Purkinje cell (primary cell): ENCODE measurements at places on chromosomes 4 and X. TPM values are rescaled to one million over a fixed set of nuclear protein-coding genes. Genes with fewer than 3 reads are reported as not detected.

Gene NXF2B
- not detected in 2 replicates for polyA plus RNA-seq

Gene USP26
- not detected in 2 replicates for polyA plus RNA-seq

Gene NDNF
- polyA plus RNA-seq: 4.0 and 12.4 TPM in 2 replicates

Gene SULT1E1
- not detected in 2 replicates for polyA plus RNA-seq

Gene COX7B2
- polyA plus RNA-seq: not detected in 2 replicates

Gene CNGA1
- 0.46 TPM in 1 of 2 replicates, not detected in the other for polyA plus RNA-seq

Gene SORBS2
- polyA plus RNA-seq: 0.74 and 24.5 TPM in 2 replicates

Gene MSANTD1
- 0.11 and 0.41 TPM in 2 replicates for polyA plus RNA-seq

Gene DCLK2
- 5.3 and 8.5 TPM in 2 replicates for polyA plus RNA-seq

Gene RNF128
- polyA plus RNA-seq: 9.4 and 13.6 TPM in 2 replicates

Gene STPG2
- 0.24 and 0.30 TPM in 2 replicates for polyA plus RNA-seq

Gene HPGDS
- 2.2 TPM in 1 of 2 replicates, not detected in the other for polyA plus RNA-seq

Gene TMEM255A
- 142 and 168 TPM in 2 replicates for polyA plus RNA-seq

Gene TMEM47
- polyA plus RNA-seq: 8.2 and 9.3 TPM in 2 replicates

Gene HSD17B13
- polyA plus RNA-seq: 0.31 and 1.1 TPM in 2 replicates

Gene SPARCL1
- 209 and 469 TPM in 2 replicates for polyA plus RNA-seq

Gene HS3ST1
- polyA plus RNA-seq: 2.4 and 6.5 TPM in 2 replicates

Gene MTCP1
- polyA plus RNA-seq: 14.8 and 44.3 TPM in 2 replicates

Gene OPN1LW
- polyA plus RNA-seq: not detected in 2 replicates

Gene CRMP1
- 165 and 182 TPM in 2 replicates for polyA plus RNA-seq

Gene EIF1AX
- polyA plus RNA-seq: 133 and 157 TPM in 2 replicates

Gene MID1
- 33.6 and 45.1 TPM in 2 replicates for polyA plus RNA-seq

Gene RENBP
- polyA plus RNA-seq: not detected in 2 replicates

Gene UGT2B10
- not detected in 2 replicates for polyA plus RNA-seq

Gene XG
- polyA plus RNA-seq: not detected in 2 replicates

Gene ZNF711
- 24.8 and 26.3 TPM in 2 replicates for polyA plus RNA-seq

Gene EDA
- polyA plus RNA-seq: 0.52 and 3.0 TPM in 2 replicates

Gene RHOXF1
- 1.8 TPM in 1 of 2 replicates, not detected in the other for polyA plus RNA-seq

Gene FRMD7
- polyA plus RNA-seq: not detected in 2 replicates

Gene PABPC1L2A
- polyA plus RNA-seq: 2.1 TPM in 1 of 2 replicates, not detected in the other

Gene HTATSF1
- polyA plus RNA-seq: 56.2 and 59.9 TPM in 2 replicates

Gene OTC
- polyA plus RNA-seq: 0.15 TPM in 1 of 2 replicates, not detected in the other

Gene TECRL
- not detected in 2 replicates for polyA plus RNA-seq

Gene PCDH19
- polyA plus RNA-seq: 6.9 and 8.8 TPM in 2 replicates

Gene NAT8L
- polyA plus RNA-seq: 3.7 and 6.3 TPM in 2 replicates

Gene EFHC2
- 3.7 and 8.3 TPM in 2 replicates for polyA plus RNA-seq

Gene APEX2
- 1.5 and 2.0 TPM in 2 replicates for polyA plus RNA-seq

Gene RAI2
- 0.73 and 1.9 TPM in 2 replicates for polyA plus RNA-seq

Gene PDCL2
- polyA plus RNA-seq: not detected in 2 replicates

Gene UPF3B
- polyA plus RNA-seq: 22.8 and 32.9 TPM in 2 replicates

Gene ETNPPL
- 5.8 and 7.5 TPM in 2 replicates for polyA plus RNA-seq

Gene FBXL5
- polyA plus RNA-seq: 78.3 and 88.2 TPM in 2 replicates

Gene IL2
- not detected in 2 replicates for polyA plus RNA-seq
